Chondrocyte (in vitro differentiated cells): ENCODE measurements at places on chromosomes 6 and 20. TPM values are rescaled to one million over a fixed set of nuclear protein-coding genes. Genes with fewer than 3 reads are reported as not detected.

Gene TPX2
- 20.2 to 51.0 TPM (median 49.6 TPM) in 3 replicates for total RNA-seq

DNA sequence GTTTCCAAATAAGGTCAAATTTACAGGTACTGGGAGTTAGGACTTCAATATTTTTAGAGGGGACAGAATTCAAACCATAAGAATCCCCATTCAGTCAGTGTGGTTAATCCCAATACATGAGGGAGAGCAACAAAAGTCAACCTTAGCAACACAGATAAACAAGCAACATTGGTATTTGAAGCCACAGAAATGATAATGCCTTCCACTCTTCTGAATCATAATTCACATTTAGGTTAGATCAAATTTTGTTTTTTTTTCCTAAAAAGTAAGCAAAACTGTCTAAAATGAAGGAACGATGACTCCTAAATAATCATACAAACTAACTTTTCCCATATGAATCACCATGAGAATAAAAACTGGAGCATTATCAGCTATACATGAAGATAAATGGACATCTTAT lies 246.0 kb upstream of the TENT5A start:
- no peak for DNase-seq
- H3K36me3 ChIP-seq = no peaks in the 10 kb centered on the region
- H3K4me1 ChIP-seq = peaks cover 44% of the 10 kb centered on the region
- no peak overlapping the region for H3K4me3 ChIP-seq

DNA sequence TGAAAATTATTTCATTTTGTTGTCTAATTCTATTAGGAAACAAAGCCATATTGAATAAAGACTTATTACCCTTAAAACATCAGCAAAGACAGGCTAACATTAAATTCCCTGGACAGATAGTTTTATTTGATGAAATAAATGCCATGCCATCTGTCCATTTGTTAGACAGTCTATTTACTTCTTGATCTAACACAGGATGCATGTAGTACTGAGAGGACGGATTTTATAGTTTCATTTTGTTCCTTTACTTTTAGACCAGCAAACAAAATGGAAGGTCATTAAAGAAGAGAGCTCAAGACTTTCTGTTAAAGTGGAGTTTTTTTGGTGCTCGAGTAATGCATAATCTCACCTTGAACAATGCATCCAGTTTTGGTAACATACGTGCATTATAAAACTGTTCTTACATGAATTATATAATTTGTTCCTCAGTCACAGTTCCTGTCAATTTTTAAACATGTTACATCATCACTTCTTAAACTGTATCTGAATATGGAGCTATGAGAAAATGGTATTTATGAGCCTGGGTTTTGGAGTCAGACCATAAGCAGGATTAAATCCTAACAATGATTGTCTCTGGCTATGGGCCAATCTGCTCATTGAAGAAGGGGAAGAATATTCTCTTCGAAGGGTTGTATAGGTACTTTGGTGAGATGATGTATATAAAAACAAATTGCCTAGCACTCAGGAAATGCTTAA lies 46.0 kb downstream of the RFX6 start:
- peaks cover 15% of the 10 kb centered on the region for H3K27me3 ChIP-seq
- H3K4me1 ChIP-seq = no peaks in the 10 kb centered on the region
- H3K4me3 ChIP-seq = no peak overlapping the region
- H3K27ac ChIP-seq = no peak overlapping the region
- DNase-seq = no peak

- H3K36me3 ChIP-seq = no peaks in the 10 kb centered on the region
- H3K27ac ChIP-seq = no peak overlapping the region
- no peak for DNase-seq
- peaks cover 6% of the 10 kb centered on the region for H3K4me1 ChIP-seq
These were observed 6.4 kb upstream of the SLC12A5 start for GRCh38 chr20:46022411-46023147.

DNA sequence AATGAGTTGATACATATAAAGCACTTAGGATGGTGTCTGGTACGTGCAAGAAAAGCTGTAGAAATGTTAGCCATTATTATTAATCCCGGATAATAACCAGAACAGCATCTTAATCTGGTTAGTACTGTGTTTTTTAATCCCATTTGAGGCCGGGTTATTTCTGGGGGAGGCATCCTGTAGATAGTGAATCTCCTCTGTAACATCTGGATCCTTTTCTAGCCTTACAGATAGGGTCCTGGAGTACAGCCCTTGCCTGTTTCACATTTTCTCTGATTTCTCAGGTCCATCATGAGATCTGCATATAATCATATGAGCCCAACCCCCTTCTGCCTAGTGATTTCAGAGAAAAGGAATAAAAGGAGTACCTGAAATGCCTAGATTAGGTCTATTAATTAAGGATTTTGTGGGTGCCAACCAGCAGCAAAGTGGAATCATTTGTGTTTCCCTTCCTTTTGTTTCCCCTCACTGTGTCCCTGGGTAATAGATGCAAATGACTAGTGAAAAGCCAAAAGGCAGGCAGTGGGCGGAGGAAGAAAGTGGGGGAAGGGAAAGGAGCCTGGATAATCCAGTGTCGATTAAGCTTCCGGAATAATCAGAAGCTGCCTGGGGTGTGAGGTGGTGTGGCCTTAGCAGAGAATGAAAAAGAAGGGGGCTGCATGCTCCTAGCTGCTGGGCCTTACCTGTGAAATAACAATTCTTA lies 88.9 kb downstream of the SOBP start:
- no peaks in the 10 kb centered on the region for H3K36me3 ChIP-seq
- no peak overlapping the region for H3K4me3 ChIP-seq
- no peak overlapping the region for H3K27ac ChIP-seq
- no peaks in the 10 kb centered on the region for H3K27me3 ChIP-seq
- DNase-seq = no peak
- no peaks in the 10 kb centered on the region for H3K4me1 ChIP-seq

DNA sequence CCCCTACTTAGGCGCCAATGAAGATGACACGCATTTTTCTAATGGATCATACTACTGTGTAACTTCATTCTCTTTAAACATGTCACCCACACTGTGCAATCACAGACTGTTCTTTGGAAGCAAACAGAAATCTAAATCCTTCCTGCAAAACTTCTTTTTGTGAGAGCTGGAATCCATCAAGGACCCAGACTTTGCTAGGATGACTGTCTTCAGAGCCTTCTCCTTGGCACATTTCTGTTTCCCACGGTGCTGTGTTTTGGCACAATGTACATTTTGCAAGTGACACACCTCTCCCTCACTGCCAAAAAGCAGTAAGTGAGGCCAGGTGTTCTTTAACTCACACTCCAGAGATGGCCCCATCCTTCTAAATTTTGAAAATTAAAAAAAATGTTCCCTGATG lies 21.7 kb upstream of the TAGAP start:
- no peak overlapping the region for H3K4me3 ChIP-seq
- H3K36me3 ChIP-seq = no peaks in the 10 kb centered on the region
- no peak for DNase-seq
- no peaks in the 10 kb centered on the region for H3K4me1 ChIP-seq

DNA sequence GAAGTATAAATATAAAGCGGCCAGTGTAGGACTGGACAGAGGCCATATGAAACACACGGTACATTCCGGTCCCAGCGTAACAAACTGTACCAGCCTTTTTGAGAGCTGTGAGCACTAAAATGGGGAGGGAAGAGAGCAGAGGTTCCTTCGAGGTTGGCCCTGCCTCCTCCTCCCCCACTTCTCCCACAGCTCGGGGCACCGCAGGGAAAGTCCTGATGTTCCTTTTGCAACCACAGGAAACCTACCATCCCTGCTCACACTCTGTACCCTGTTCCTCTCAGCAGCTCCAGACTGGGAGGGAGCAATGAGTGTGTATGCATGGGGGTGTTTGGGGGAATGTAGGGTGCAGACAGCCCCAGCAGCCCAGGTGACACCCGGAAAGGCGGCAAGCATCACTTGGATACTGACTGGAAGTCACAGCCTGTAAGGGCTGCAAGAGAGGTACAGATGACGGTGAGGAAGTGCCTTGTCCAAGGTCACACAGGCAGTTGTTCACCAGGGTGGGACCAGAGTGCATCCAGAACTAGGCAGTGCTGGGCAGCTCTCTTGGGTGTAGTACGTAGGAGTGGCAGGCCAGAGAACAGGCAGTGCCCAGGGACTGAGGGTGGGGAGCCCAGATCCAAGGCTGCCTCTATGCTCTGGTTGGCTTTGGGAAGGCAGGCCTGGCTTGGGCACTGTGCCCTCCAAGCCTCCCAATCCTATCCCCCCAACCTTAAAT lies 11.0 kb upstream of the ARMC12 start:
- H3K36me3 ChIP-seq = no peaks in the 10 kb centered on the region
- peaks cover 87% of the 10 kb centered on the region for H3K4me1 ChIP-seq
- H3K27ac ChIP-seq = peak overlapping the region; percentile 99
- DNase-seq = no peak
- H3K27me3 ChIP-seq = no peaks in the 10 kb centered on the region

DNA sequence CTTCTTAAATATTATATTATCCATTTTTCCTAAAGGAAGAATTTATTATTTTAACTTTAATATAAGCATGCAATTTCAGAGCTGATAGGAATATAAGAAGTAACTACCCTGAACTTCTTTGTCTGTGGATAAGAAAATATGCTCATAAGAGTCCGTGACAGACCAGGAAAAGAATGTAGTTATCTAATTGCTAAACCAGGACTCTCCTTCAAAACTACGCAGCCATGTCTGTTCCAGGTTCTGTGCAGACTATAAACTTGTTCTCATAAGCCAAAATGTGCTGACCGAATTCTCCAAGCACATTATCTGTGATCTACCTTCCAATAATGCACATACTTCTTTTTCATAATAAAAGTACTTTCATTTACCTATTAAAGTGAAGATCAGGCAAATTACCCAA lies 116.5 kb downstream of the TRDN start:
- peaks cover 2% of the 10 kb centered on the region for H3K27me3 ChIP-seq
- H3K4me1 ChIP-seq = no peaks in the 10 kb centered on the region
- H3K36me3 ChIP-seq = no peaks in the 10 kb centered on the region
- no peak overlapping the region for H3K27ac ChIP-seq
- no peak for DNase-seq
- no peak overlapping the region for H3K4me3 ChIP-seq

DNA sequence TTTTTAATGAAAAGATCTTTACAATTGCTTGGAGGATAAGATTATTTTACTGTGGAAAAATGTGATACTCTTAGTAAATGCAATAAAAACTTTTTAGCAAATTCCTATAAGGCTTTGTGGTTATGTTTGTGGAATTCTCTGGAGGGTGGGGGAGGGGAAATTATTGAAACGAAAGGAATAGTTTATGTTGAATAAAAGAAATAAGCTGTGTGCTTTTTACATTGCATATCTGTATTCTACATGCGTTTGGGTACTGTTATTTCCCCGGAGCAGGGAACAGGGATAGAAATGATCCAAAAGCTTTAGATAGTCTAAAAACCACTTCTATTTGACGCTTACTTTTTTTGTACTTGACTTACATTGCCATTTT lies 143.8 kb downstream of the SLC16A10 start:
- DNase-seq = no peak
- no peak overlapping the region for H3K4me3 ChIP-seq
- no peaks in the 10 kb centered on the region for H3K27me3 ChIP-seq
- H3K27ac ChIP-seq = peak overlapping the region; percentile 78
- no peaks in the 10 kb centered on the region for H3K36me3 ChIP-seq
- H3K4me1 ChIP-seq = peaks cover 42% of the 10 kb centered on the region

Gene KIFC1
- total RNA-seq = 7.4 to 10.4 TPM (median 8.1 TPM) in 3 replicates

GRCh38 chr20:21518292-21518991 lies 4.6 kb upstream of the NKX2-2 start:
- H3K4me1 ChIP-seq = peaks cover 24% of the 10 kb centered on the region
- H3K27me3 ChIP-seq = peaks cover 75% of the 10 kb centered on the region
- no peak overlapping the region for H3K4me3 ChIP-seq
- H3K36me3 ChIP-seq = peaks cover 10% of the 10 kb centered on the region

GRCh38 chr6:11245381-11246256 lies 13.2 kb upstream of the NEDD9 start:
- no peak overlapping the region for H3K4me3 ChIP-seq
- H3K27me3 ChIP-seq = no peaks in the 10 kb centered on the region
- H3K4me1 ChIP-seq = peaks cover 34% of the 10 kb centered on the region
- H3K27ac ChIP-seq = peak overlapping the region; percentile 24
- DNase-seq = no peak
- no peaks in the 10 kb centered on the region for H3K36me3 ChIP-seq

Gene TRIM10
- not detected in 3 replicates for total RNA-seq

DNA sequence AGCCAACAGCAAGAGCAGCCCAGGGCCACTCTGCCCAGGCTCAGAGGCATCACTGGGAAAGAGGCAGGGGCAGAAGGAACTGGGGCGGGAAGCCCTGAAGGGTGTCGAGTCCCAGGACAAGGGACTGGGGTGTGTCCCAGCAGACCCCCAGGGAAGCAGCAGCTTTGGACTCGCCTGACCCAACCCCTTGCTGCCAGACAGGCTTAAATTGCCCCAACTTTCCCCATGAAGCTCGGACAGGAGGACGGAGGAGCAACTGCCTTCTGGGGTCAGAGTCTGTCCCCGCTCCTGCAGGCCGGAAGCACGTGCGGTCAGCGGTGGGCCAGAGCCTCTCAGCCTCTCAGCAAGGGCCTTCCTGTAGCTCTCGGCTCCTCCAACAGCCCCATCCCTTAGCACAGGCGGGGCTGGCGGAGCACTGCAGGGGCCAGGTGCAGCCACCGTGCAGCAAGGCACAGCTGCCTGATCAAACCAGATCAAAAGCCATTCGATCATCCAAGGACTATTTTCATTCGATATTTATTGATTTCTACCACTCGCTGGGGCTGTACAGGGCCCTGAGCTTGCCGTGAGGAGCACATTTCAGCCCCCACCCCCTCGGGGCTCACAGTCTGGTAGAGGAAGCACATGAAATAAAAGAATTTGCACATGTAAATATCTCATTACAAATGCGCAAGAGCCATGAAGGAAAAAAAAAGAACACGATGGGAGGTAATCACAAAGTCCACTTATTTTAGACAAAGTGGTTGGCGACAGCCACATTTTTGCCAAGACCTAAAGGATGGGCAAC lies 31.8 kb upstream of the STX16 start:
- H3K27me3 ChIP-seq = no peaks in the 10 kb centered on the region
- H3K27ac ChIP-seq = peak overlapping the region; percentile 98
- H3K36me3 ChIP-seq = no peaks in the 10 kb centered on the region
- peaks cover 33% of the 10 kb centered on the region for H3K4me1 ChIP-seq
- DNase-seq = no peak
- H3K4me3 ChIP-seq = peak overlapping the region; percentile 39

DNA sequence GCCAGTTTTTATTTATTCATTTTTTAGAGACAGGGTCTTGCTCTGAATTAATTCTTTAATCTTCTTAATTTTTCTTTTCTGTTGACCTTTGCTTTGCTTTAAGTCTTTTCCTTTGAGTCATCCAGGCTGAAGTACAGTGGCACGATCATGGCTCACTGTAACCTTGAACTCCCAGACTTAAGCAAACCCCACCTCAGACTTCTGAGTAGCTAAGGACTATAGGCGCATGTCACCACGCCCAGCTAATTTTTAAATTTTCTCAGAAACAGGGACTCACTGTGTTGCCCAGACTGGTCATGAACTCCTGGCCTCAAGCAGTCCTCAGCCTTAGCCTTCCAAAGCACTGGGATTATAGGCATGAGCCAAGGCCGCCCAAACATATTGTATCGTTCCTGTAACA lies 71.3 kb upstream of the GNRH2 start:
- no peak overlapping the region for H3K4me3 ChIP-seq
- H3K27ac ChIP-seq = no peak overlapping the region
- no peaks in the 10 kb centered on the region for H3K4me1 ChIP-seq
- H3K36me3 ChIP-seq = peaks cover 6% of the 10 kb centered on the region

GRCh38 chr6:5869676-5870075 lies 137.0 kb downstream of the NRN1 start:
- DNase-seq = no peak
- H3K36me3 ChIP-seq = peaks cover 5% of the 10 kb centered on the region
- peaks cover 14% of the 10 kb centered on the region for H3K4me1 ChIP-seq
- H3K27ac ChIP-seq = no peak overlapping the region
- H3K27me3 ChIP-seq = no peaks in the 10 kb centered on the region
- H3K4me3 ChIP-seq = no peak overlapping the region
